ENCODE measurements at places on chromosomes 1 and 21.

GRCh38 chr1:105122041-105122440 is 1372.3 kb downstream of the AMY1C start:
- no peak for DNase-seq

GRCh38 chr21:45473496-45474322 is 68.5 kb downstream of the SLC19A1 start:
- DNase-seq, result no peak

DNA sequence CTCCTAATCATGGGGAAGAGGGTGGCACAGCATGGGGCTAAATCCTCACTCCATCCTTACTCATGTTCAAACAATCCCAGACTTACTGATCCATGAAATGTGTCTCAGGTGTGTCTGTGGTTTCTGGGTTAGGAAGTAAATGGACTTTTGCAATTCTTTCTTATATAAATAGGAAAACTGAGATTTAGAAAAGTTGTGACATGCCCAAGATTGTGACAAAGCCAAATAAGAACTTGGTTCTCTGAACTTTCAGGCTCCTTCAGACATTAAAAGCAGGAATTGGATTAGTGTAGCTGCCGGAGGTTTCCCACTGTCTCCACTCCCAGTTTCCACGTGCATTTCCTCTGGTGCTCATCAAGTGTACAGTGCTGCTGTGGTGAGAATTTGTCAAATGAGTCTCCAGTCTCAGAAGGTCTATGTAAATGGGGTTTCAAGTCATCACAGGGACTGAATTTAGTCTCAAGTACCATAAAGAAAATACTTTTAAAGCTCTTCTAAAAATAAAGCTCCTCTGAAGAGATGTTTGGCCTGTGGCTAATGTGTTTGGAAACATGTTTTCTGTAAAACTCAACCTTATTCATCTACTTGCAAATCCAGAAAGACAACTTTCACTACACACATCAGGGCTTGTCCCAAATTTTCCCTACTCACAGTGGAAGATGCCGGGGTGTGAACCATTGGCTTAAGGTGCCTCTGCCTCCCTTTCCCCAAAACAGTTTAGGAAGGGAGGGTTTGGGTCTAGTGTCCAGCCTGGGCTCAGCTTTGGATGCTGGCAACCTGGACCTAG is 115.2 kb downstream of the NGF start:
- no peak for DNase-seq

DNA sequence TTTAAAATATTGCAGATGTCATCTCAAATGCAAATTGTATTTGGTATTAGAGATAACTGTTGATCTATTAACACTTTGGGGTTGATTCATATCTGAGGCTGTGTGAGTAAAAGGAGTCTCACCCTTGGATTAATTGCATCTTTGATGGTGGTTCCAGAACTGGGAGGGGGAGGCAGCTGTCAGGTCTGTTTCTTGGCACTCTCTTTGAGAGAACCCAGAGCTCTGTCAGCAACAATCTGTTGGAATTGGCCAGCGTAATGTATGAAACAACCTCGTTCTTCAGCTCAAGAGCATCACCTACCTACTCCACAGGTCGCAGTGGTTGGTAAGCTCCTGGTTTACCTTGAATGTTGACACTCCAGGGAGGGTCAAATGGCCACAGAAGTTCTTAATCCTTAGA is 424.1 kb downstream of the CAMTA1 start:
- no peak for DNase-seq

Data from mucosa of descending colon (tissue), 3 donors.